ENCODE measurements at places on chromosomes 5 and 9. TPM values are rescaled to one million over a fixed set of nuclear protein-coding genes. Genes with fewer than 3 reads are reported as not detected.

- no peak for DNase-seq
Measured at GRCh38 chr9:37105234-37105633, 15.1 kb upstream of the ZCCHC7 start.

DNA sequence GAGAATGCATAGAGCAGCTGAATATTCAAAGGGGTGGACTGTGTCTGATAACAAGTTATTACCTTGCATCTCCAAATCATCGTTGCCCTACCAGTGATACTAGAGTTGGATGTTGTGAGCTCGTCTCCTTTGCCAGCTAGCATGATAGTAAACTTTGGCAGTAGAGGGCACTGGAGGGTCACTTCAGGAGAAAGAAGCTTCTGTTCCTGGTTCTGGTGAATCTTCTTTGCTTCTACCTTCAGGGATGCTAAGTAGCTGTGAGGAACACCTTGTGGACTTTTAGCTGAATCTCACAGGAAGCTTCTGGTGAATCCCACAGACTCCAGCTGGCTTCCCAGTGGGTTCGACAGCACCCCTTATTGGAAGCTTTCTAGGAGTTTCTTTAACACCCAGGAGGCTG lies 626.6 kb upstream of the SGCD start:
- DNase-seq = no peak

- no peak for DNase-seq
Measured at GRCh38 chr9:117744856-117745389, 40.7 kb downstream of the TLR4 start.

GRCh38 chr5:73451224-73452130 lies 2.9 kb upstream of the FOXD1 start:
- DNase-seq = peak; percentile 70

DNA sequence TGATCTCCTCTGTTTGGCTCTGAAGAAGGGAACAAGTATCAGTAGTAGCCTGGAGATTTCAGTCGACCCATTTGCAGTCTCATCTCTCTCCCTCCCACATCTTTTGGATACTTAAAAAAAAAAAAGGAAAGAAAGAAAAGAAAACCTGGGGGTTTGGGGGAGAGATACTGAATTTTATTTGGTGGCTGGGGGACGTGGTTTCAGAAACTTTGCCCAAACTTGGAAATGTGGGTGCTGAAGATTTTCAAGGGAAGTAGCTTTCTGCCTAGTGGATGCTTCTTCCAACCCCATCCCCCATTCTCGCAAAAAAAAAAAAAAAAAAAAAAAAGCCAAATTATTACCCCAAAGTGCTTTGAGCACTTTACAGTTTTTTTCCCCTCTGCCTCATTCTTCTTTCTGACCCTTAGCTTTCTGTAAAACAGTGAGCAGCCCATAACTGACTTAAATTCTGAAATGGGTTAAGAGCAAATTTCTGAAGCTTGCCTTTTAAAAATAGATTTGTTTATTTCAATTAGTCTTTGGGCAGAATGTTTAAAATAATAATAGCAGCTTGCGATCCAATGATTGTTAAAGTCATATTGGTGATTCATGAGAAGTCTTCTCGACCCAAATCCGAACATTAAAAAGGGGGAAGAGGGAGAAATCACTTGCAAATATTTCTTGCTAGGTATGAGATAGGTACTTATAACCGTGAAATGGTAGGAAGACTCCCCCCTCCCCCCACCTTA lies 894 bp downstream of the FST start:
- no peak for DNase-seq

DNA sequence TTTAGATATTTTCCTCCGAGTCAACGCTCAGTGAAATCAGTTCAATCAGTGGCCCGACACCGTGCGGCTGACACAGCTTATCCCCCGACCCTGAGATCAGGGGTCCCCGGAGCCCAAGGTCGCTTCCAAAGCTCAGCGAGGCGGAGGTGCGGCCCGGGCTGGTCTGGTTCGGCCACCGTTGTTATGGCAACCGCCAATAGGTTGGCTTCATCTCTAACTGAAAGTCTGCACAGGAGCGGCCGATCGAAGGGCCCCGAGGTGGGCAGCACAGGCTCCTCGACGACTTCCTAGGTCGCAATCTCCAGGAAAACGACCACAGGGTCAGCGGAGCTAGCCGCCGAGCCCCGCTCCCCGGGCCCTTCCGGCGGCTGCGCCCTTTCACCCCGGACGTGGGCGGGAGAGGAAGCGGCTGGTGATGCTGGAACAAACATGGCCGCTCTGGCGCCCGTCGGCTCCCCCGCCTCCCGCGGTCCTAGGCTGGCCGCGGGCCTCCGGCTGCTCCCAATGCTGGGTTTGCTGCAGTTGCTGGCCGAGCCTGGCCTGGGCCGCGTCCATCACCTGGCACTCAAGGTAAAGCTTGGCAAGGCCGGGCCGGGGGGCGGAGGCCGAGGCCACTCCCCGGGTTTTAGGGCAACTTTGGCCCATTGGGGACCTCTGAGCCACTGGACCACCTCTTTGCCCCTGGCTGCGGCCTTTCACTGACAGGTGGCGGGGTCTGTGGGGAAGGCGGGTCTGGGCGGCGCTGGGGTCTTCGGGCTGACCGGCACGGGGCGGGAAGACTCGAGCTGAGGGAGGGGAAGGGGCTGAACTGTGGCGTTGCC lies at the start of gene GPR107:
GPR107 (plus strand) TSS at position 403 of the 821 bp plus-strand sequence; CDS start at position 430, 27 bp downstream.
- DNase-seq = peak; percentile 88

DNA sequence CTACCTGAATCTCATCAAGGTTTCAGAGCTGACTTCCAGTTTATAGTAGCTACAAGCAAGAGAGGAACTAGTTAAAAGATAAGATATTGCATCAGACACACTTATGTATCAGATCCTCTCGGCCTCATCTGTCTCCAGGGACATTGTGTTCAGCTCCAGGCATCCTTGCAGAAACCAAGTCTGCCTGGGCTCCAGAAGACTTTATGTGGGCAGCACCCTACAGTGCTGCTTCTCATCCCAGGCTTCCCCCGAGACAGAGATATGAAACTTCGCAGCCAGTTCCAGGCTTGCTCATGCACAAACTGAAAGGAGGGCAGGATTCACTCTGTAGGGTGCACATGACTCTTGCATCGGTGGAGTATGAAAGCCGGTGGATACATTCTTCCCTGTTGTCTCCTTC lies 33.9 kb upstream of the FOXB2 start:
- no peak for DNase-seq

GRCh38 chr9:94817291-94818177 lies 91.0 kb downstream of the AOPEP start:
- DNase-seq = no peak

DNA sequence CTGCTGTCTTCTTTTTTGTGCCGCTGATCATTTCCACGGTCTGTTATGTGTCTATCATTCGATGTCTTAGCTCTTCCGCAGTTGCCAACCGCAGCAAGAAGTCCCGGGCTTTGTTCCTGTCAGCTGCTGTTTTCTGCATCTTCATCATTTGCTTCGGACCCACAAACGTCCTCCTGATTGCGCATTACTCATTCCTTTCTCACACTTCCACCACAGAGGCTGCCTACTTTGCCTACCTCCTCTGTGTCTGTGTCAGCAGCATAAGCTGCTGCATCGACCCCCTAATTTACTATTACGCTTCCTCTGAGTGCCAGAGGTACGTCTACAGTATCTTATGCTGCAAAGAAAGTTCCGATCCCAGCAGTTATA lies 17.1 kb downstream of the F2R start:
- peak; percentile 94 for DNase-seq

GRCh38 chr5:58851571-58851970 lies 268.7 kb downstream of the RAB3C start:
- no peak for DNase-seq

- no peak for DNase-seq
Measured at GRCh38 chr5:156515803-156516360, 188.9 kb downstream of the SGCD start.

DNA sequence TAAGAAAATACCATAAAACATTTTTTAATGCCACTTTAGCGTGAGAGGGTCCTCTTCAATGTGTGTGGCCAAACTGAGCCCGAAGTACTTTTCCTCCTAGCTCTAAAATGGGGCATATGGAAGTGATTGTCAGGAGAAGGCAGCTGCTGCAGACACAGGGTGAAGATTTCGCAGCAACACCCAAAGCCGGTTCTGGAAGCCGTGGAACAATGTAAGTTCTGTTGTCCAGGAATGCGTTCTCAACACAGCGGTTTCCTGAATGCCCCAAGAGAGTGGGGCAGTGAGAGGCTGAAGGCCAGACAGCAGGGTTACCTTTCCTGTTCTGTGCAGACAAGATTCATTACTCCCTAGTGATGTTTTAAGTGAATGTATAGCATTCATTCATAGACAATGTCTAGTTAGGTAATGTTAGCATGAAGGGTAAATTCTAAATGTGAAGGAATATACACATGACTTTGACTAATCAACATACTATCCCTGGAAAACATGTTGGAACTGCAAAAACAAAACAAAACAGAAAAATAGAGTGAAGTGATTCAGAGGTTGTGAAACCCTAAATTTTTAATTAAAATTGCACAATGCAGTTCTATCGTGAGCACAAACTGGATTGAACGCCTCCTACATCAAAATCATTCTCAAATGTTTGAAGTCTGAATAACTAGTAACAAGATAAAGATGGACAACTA lies 197.0 kb upstream of the SEMA6A start:
- DNase-seq = no peak

GRCh38 chr9:114223564-114224246 lies 68.4 kb downstream of the COL27A1 start:
- no peak for DNase-seq

DNA sequence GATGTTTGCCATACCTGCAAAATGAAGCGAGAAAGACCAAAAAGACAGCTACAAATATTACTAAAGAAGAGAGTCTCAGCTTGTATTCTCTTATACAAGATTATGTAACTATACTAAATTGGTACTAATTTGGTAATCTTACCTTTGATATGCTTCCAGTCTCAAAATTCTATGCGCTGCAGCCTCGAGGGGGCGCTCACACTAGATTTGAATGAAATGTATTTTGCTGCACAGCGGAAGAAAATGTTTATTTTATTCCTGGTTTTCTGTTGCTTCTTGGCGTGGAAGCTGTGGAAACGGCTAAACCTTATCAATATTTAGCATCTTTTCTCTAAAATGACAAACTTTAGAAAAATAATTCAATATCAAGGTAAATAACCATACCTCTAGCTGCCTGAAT lies 267.0 kb upstream of the NUDT12 start:
- DNase-seq = no peak

- DNase-seq = no peak
Measured at GRCh38 chr5:83441747-83442146, 29.8 kb upstream of the VCAN start.

DNA sequence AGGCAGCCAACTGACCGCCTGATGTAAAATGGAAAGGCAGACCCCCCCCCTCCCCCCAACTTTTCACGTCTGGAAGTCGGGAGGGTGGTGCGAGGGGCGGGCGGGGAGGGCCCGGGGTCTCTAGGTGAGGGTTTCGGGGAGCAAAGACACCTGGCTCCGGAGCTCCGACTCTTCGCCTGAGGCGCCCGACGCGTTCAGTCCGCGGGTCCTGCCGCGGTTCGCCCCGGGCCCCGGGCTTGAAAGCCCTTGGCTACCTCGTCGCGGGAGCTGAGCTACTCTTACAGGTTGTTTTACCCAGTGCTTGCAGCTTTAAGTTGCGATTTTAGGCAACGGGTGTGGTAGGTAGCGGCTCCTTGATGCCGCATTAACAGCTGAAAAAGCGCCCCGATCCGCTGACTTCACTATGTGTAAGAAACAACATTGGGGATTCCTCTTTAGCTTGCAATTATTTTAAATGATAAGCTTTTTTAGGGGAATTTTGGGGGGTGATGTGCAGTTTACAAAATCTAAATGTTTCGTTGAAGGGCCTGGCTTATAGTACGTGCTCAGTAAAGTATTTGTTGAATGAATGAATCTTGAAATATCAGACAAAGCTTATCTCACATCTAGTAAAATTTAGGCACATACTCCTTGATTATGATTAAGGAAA lies 722 bp downstream of the CDC42SE2 start:
- peak; percentile 69 for DNase-seq

DNA sequence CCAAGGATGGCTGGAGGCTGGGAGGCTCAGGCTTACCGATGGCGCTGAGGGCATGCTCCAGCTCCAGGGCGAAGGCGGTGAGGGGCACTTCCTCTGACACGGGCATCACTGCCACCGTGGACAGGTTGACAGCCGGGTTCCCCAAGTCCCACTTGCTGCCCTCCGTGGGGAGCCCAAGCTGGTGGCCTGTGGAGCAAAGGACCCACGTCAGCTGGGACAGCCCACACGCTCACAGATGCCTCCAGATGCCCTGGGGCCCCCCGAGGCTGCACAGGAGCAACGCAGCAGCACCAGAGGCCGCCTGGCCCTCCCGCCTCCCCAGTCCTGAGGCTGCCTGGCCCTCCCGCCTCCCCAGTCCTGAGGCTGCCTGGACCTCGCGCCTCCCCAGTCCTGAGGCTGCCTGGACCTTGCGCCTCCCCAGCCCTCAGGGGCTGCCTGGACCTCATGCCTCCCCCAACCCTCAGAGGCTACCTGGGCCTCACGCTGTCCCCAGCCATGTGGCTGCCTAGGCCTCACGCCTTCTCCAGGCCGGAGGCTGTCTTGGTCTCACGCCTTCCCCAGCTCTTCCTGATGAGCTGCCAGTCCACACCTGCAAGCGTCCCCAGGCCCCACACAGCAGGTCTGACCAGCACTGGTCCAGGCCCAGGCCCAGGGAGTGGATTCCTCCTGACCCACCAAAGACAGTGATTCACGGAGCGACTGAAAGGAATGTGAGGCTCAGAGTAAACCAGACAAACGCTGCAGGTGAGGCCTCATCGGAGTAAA lies 25.6 kb upstream of the NSMF start:
- DNase-seq = no peak

- DNase-seq = no peak
Measured at GRCh38 chr5:87129046-87129445, 138.6 kb upstream of the RASA1 start.

GRCh38 chr5:23523998-23524397 lies 16.6 kb downstream of the PRDM9 start:
- no peak for DNase-seq

DNA sequence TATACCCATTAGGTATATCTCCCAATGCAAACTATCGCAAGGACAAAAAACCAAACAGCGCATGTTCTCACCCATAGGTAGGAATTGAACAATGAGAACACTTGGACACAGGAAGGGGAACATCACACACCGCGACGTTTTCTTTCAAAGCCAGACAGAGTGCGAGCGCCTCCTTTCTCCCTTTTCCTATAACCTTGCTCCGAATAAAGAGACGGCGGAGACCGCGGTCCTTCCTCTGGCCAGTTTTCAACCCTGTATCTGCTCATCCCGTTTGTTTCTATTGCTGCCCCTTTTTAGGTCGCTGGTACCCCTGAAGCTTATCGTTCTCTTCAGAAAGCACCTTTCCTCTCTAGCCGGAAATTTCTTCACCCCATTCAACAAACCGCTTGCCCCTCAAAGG lies 1.3 kb downstream of the LVRN start:
- DNase-seq = no peak

- no peak for DNase-seq
Measured at GRCh38 chr5:168334280-168334679, 42.8 kb downstream of the WWC1 start.

DNA sequence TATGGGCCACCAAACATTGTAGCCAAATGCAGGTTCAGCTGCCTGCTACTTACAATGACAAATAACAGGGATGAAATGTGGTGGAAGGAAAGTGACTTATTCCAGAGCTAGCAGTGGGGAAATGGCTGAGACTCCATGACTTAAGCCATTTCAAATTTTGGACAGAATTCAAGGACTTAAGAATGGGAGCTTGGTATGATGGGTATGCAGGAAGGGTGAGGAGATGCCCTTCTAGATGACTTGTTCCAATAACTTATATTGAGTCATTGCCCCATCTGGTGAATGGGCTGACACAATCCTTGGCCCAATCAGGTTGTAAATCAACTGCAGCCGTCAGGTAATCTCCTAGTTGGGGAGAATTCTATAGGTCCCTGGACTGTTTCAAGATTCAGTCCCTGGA lies 230.7 kb upstream of the SGCD start:
- DNase-seq = no peak

The ZDHHC21 gene
- total RNA-seq = 10.2 TPM

The MLANA gene
- total RNA-seq = not detected

The PPP3R2 gene
- not detected for total RNA-seq

The PITX1 gene
- total RNA-seq = 0.14 TPM

The ELOVL7 gene
- 0.44 TPM for total RNA-seq

All from activated CD8-positive, alpha-beta memory T cell treated with anti-CD3 and anti-CD28 coated beads, Interleukin-2, amount 10 ng/mL, durations not matched to agents 7 days and 5 days (primary cell).